Thyroid gland (tissue), 4 donors: ENCODE measurements at places on chromosomes 4 and X. TPM values are rescaled to one million over a fixed set of nuclear protein-coding genes. Genes with fewer than 3 reads are reported as not detected.
A peak's percentile ranks its signal among the peaks of the same experiment; 100 is the strongest.

GRCh38 chrX:53882331-53882730, 161.9 kb downstream of the PHF8 start:
- H3K36me3 ChIP-seq = no peaks in the 10 kb centered on the region
- H3K27me3 ChIP-seq = no peaks in the 10 kb centered on the region

GRCh38 chr4:87274803-87275202, 47.9 kb downstream of the HSD17B13 start:
- H3K36me3 ChIP-seq = no peaks in the 10 kb centered on the region
- H3K27me3 ChIP-seq = no peaks in the 10 kb centered on the region
- DNase-seq = no peak
- H3K27ac ChIP-seq = no peak overlapping the region
- no peak overlapping the region for H3K4me3 ChIP-seq
- peaks cover 3% of the 10 kb centered on the region for H3K4me1 ChIP-seq

DNA sequence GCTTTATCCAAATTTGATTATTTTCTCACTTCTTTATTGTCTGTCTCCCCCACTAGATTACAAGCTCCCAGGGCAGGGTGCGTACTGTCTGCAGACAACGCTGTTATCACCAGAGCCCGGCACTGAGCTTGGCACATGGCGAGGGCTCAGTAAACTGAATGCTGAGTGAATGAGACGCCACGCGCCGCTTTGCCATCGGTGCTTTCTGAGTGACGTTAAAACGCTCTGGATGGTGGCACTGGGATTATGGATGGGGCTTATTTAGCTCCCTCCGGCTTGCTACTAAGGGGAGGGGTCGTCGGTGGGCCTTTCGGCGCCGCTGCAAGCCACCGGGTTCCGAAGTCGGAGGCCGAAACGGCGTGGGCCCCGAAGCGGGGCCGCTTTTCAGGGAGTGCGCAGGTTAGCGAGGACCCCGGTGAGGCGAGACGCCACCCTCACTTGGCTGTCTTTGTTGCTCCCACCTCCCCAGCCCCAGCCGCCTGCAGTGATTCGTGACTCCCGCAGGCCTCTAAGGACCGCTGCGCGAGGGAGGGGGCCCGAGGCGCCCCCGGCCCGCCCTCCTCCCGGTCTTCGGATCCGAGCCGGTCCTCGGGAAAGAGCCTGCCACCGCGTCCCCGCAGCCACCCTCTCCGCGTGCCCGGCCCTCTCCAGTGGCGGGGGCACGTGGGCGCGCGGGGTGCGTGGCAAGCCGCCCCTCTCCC, 569 bp upstream of the FHL1 start:
- peak overlapping the region; percentile 51 for H3K4me3 ChIP-seq
- H3K27me3 ChIP-seq = no peaks in the 10 kb centered on the region
- DNase-seq = peak; percentile 8
- H3K4me1 ChIP-seq = no peaks in the 10 kb centered on the region
- peak overlapping the region; percentile 91 for H3K27ac ChIP-seq

DNA sequence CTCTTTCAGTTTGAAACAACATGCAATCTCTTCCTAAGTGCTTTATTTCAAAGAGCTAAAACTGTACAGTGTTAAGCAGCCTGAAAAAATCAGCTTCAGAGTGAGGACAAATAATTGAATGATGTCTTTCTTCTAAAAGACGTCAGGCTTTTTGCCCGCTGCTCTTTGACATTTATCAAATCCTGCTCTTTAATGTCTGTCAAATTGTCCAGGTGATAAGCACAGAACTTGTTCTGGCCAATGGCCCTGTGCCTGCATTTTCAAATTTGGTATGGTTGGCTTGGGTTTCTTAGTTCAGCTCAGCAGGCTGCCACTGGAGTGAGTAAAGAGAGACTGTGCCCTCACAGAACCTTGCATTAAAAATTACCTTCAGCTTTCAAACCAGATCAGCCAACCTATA, 712.9 kb upstream of the LCORL start:
- no peaks in the 10 kb centered on the region for H3K27me3 ChIP-seq
- H3K27ac ChIP-seq = no peak overlapping the region
- H3K36me3 ChIP-seq = no peaks in the 10 kb centered on the region
- DNase-seq = no peak
- no peak overlapping the region for H3K4me3 ChIP-seq
- H3K4me1 ChIP-seq = no peaks in the 10 kb centered on the region

DNA sequence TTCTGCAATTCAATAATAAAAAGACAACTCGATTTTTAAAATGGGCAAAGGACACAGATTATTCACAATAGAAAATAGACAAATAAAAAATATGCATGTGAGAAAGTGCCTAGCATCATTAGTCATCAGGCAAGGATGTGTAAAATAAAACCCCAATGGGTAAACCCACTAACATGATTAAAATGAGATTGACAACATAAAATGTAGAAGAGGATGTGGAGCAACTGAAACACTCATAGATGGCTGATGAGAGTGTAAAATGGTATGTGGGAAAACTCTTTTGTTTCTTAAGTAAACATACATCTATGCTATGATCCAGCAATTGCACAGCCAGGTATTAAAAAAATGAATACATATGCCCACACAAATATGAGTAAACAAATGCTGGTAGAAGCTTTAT, 177.6 kb downstream of the IQCM start:
- DNase-seq = no peak
- no peaks in the 10 kb centered on the region for H3K27me3 ChIP-seq

GRCh38 chr4:2931512-2932301, 31.5 kb downstream of the NOP14 start:
- H3K36me3 ChIP-seq = peaks cover 14% of the 10 kb centered on the region
- peak overlapping the region; percentile 97 for H3K27ac ChIP-seq
- no peaks in the 10 kb centered on the region for H3K27me3 ChIP-seq
- DNase-seq = peak; percentile 37

DNA sequence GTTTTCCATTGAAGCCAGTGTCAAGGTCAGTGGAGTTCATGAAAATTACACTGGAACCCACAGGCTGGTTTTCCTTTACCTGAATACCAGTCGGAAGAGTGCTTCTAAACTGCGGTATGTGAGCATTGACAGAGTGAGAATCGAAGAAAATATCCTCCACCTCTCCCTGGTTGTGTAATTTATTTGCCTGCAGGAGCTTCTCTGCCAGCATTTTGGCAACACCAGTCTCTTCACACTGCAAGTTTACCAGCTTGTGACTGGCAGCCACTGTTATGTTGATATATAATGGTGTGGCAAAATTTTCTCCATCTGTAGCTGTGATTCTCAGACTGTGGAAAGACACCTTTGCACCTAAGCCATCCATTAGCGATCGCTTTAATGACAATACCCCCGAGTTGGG, 16.1 kb downstream of the FAT1 start:
- H3K27ac ChIP-seq = no peak overlapping the region
- H3K27me3 ChIP-seq = no peaks in the 10 kb centered on the region
- H3K36me3 ChIP-seq = peaks cover 3% of the 10 kb centered on the region
- no peak for DNase-seq
- H3K4me1 ChIP-seq = no peaks in the 10 kb centered on the region
- H3K4me3 ChIP-seq = no peak overlapping the region

GRCh38 chrX:133325422-133325821, 89.9 kb downstream of the GPC4 start:
- DNase-seq = no peak
- H3K4me3 ChIP-seq = no peak overlapping the region

DNA sequence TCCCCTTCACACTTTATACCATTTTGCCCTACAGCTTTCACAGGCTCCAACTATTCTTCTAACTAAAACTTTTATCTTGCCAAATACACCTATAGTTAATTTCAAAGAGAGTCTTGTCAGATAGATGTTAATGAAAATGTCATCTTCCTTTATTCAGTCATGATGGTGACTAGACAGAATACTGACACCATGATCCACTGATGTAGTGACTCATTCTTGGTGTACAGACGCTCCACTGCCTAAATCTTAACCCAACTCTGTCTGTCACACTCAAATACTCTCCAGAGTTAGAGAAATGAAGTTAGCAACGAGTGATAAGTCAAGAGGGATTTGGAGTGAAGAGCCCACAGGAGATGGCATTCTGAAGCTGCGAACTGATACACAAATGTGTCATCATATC, 32.1 kb upstream of the HDAC8 start:
- H3K36me3 ChIP-seq = no peaks in the 10 kb centered on the region
- DNase-seq = no peak
- no peaks in the 10 kb centered on the region for H3K27me3 ChIP-seq

DNA sequence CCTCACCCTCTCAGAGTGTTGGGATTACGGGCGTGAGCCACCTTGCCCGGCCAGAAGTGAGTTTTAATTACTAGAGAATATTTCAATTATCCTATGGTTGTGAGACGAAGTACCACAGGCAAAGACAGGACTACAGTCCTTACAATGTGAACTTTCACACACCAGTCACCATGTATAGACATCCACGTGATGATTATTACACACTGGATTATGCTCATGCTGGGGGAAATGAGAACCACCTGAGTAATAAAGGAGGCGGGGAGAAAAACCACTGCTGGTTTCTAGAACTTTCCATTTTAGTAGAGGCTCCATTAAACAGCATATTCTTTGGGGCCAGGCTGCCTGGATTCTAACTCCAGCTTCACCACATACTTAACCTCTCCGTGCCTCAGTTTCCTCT, 42.5 kb upstream of the TLR2 start:
- DNase-seq = no peak
- H3K4me1 ChIP-seq = no peaks in the 10 kb centered on the region
- H3K4me3 ChIP-seq = no peak overlapping the region
- peaks cover 3% of the 10 kb centered on the region for H3K36me3 ChIP-seq
- H3K27ac ChIP-seq = no peak overlapping the region

DNA sequence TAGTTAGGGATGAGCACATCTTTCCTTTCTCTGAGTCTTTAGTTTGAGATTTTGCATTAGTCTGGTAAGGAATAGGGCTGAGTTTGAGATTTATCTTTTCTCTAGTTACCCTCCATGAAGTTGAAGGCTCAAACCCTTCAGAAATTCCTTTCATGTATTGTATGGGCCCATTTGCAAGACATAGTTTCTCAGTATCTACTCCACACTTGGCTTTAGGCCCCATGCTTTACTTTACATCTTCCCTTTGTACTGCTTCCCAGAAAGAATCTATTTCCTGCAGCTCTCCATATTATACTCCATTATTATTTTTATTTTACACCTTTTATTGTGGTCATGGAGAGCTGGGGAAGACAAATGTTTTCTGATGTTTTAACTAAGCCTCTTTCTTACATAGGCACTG, 1038.2 kb downstream of the TECRL start:
- H3K4me1 ChIP-seq = no peaks in the 10 kb centered on the region
- no peaks in the 10 kb centered on the region for H3K36me3 ChIP-seq
- DNase-seq = no peak
- H3K4me3 ChIP-seq = no peak overlapping the region
- H3K27me3 ChIP-seq = no peaks in the 10 kb centered on the region

DNA sequence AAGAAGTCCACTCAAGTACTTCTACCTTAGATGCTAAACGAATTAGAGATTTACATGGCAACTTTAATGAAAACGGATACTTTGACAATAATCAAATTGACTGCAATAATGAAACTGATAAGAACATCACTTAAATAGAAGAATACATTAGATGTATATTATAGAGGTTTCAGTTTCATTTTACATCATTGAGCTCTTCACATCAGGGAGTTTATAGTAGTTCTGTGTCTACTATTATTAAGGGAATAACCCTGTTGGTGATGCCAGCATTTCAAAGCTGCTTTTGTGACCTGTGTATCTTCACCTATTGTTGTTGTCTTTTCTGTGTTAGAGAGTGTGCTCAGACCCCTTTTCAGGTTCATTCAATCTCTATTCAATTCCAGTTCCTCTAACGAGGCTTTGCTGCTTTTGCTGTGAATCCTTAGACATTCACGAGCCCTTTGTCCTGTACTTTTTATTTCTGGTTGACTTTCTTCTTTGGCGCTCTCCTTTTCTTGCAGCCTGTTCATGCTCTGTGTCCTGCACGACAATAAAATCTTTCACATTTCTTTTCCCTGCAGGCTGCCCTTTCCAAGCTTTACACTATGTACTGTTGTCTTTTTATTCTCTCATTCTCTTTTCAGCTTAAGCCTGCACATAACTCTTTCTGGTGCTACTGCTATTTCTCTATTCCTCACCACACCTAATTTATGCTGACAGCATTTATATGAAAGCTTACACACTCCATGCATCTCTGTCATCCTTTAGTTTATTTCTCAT, 232.1 kb downstream of the CPE start:
- H3K27ac ChIP-seq = no peak overlapping the region
- no peak for DNase-seq
- H3K36me3 ChIP-seq = no peaks in the 10 kb centered on the region

DNA sequence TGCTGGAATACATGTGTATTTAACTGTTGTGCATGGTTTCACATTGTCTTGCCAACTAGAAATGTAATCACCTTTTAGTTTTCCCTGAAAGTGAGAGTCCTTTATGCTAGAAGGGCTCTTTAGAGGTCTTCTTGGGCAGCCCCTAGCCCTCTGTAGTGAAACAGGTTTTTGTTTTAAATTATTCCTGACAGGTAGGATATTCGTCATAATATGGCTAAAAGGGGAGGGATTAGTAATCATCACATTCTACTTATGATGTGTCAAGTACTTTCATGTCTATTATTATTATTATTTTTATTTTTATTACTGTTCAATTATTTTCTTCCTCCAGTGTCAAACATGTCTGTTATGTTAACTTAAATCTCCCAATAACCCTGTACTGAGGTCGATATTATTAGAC, 35.5 kb downstream of the MSN start:
- no peak for DNase-seq
- no peaks in the 10 kb centered on the region for H3K36me3 ChIP-seq
- no peak overlapping the region for H3K4me3 ChIP-seq
- no peaks in the 10 kb centered on the region for H3K27me3 ChIP-seq
- peaks cover 79% of the 10 kb centered on the region for H3K4me1 ChIP-seq

GRCh38 chr4:105670684-105671083, 37.8 kb downstream of the INTS12 start:
- H3K4me1 ChIP-seq = no peaks in the 10 kb centered on the region
- H3K4me3 ChIP-seq = no peak overlapping the region
- H3K27me3 ChIP-seq = no peaks in the 10 kb centered on the region

GRCh38 chr4:42871671-42872290, 20.7 kb upstream of the GRXCR1 start:
- H3K27ac ChIP-seq = no peak overlapping the region
- no peaks in the 10 kb centered on the region for H3K27me3 ChIP-seq
- no peak overlapping the region for H3K4me3 ChIP-seq
- no peaks in the 10 kb centered on the region for H3K4me1 ChIP-seq
- H3K36me3 ChIP-seq = no peaks in the 10 kb centered on the region

GRCh38 chrX:24184018-24184417, 34.5 kb downstream of the ZFX start:
- no peak overlapping the region for H3K27ac ChIP-seq
- H3K4me3 ChIP-seq = no peak overlapping the region
- no peaks in the 10 kb centered on the region for H3K27me3 ChIP-seq
- H3K36me3 ChIP-seq = peaks cover 9% of the 10 kb centered on the region
- no peak for DNase-seq

Gene UBA6
- total RNA-seq = 180 TPM

Gene XAGE1A
- total RNA-seq = not detected

Gene XAGE2
- total RNA-seq = not detected

Gene NCAPG
- total RNA-seq = 0.92 TPM

Gene EPGN
- total RNA-seq = not detected
